ENCODE measurements at places on chromosomes 2 and 18.

- DNase-seq: no peak
- H3K4me3 ChIP-seq: no peak overlapping the region
- H3K27me3 ChIP-seq: no peaks in the 10 kb centered on the region
Measured at GRCh38 chr2:191215666-191216065, 29.5 kb upstream of the MYO1B start.

- no peaks in the 10 kb centered on the region for H3K27me3 ChIP-seq
- H3K4me1 ChIP-seq: no peaks in the 10 kb centered on the region
- H3K36me3 ChIP-seq: no peaks in the 10 kb centered on the region
- DNase-seq: no peak
- H3K4me3 ChIP-seq: no peak overlapping the region
Measured at GRCh38 chr2:7286120-7286519, 368.9 kb downstream of the RNF144A start.

DNA sequence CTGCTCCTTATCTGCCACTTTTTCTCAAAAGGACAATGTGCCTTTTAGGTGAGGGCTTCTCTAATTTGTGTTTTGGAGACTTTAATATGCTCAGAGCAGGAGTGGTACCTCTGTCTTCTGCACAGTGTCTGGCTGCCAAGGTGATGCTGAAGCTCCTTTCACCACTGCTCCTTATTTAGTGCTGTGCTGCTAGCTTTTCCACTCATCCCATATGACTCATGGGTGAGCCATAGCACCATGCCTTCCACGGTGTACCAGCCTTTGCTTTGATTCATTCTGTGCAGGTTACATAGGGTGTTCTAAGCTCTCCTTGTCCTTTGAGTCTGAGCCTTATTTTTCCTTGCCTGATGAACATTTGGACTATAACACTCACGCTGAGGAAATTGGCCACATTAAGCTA, 202.4 kb downstream of the ARL6IP6 start:
- no peak overlapping the region for H3K27ac ChIP-seq
- H3K4me1 ChIP-seq: no peaks in the 10 kb centered on the region
- H3K4me3 ChIP-seq: no peak overlapping the region
- DNase-seq: no peak

DNA sequence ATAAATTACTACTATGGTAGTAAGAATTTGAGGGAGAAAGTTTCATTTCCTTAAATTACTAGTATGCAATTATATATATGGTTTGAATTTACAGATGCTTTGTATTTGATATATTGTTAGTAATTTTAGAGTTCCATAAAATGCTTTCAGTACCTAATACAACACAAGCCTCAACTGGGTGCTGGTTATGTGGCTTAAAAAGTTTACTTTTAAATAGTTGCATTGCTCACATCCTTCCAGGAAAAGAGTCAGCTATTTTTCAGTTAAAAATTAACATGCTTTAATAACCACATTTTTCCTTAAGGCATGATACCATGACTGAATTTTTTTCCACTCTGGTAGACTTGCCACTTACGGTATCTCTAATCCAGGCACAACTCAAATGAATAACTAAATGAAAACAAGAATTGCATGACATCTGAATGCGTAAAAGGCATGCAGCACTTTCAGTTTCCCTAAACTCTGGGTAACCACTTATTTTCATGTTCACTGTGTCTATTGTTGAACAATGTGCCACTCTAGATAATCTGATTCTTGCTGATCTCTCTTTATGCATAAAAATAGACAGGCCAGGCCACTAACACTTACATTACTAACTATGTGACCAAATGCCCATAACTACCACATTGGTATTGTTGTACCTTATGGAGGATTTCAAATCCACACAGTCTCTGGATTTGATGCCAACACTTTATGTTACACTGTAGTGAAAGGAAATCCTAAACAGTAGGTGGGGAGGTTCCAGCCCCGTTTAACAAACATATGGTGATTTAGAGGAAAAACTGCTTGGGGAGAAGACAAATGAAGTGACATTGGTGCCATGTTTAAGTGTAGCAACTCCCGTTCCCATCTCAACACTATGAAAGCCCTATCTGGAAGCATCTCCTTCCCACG, 35.5 kb upstream of the SLC35F5 start:
- H3K36me3 ChIP-seq: no peaks in the 10 kb centered on the region
- H3K4me3 ChIP-seq: peak overlapping the region; percentile 33
- H3K27ac ChIP-seq: no peak overlapping the region

GRCh38 chr2:26049641-26050040, 15.8 kb downstream of the RAB10 start:
- no peak overlapping the region for H3K4me3 ChIP-seq
- no peak for DNase-seq
- peaks cover 42% of the 10 kb centered on the region for H3K4me1 ChIP-seq
- H3K36me3 ChIP-seq: no peaks in the 10 kb centered on the region
- no peaks in the 10 kb centered on the region for H3K27me3 ChIP-seq

DNA sequence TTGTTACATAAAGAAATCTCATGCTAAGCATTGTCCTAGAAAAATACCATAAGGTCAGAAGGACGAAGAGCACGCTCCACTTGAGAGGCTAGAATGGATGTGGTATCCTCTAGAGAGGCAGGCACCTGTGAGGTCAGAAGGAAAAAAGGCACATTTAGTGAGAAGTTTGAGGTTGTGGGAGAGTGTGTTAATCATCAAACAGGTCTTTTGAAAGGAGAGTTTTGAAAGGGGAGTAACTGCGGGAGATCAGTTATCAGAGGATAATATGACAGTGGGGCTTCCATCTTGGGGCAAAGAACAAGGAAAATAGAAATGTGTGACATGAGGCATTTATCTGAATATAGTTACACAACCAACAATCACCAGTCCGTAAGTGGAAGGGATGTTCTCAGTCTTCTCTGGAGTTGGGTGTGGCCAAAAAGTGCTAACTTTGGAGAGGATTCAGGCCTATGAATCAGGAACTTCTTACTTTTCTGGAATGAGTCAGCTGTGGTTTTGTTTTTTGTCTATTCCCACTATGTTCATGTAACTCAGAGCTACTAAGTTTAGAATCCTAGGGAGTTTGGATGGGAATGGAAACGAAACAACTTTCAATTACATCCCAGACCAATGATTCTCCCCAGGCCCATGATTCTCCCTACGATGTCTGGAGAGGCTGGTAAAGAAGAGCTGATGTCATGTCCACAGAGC, 451.4 kb upstream of the ST6GAL2 start:
- H3K4me1 ChIP-seq: peaks cover 30% of the 10 kb centered on the region
- H3K4me3 ChIP-seq: peak overlapping the region; percentile 41
- peak overlapping the region; percentile 75 for H3K27ac ChIP-seq

GRCh38 chr2:226977775-226978190, 141.9 kb downstream of the RHBDD1 start:
- no peak overlapping the region for H3K27ac ChIP-seq
- no peak for DNase-seq
- no peak overlapping the region for H3K4me3 ChIP-seq
- H3K36me3 ChIP-seq: no peaks in the 10 kb centered on the region
- H3K4me1 ChIP-seq: no peaks in the 10 kb centered on the region

GRCh38 chr18:12595571-12596255, 62.2 kb downstream of the SPIRE1 start:
- H3K36me3 ChIP-seq: no peaks in the 10 kb centered on the region
- DNase-seq: no peak
- H3K27me3 ChIP-seq: no peaks in the 10 kb centered on the region
- H3K4me3 ChIP-seq: no peak overlapping the region
- H3K27ac ChIP-seq: no peak overlapping the region
- peaks cover 20% of the 10 kb centered on the region for H3K4me1 ChIP-seq

- no peaks in the 10 kb centered on the region for H3K4me1 ChIP-seq
- no peak for DNase-seq
- no peaks in the 10 kb centered on the region for H3K27me3 ChIP-seq
- H3K36me3 ChIP-seq: no peaks in the 10 kb centered on the region
- H3K4me3 ChIP-seq: no peak overlapping the region
- H3K27ac ChIP-seq: no peak overlapping the region
Measured at GRCh38 chr2:216911886-216912285, 52.0 kb upstream of the TNP1 start.

- no peak overlapping the region for H3K27ac ChIP-seq
- no peaks in the 10 kb centered on the region for H3K4me1 ChIP-seq
- H3K36me3 ChIP-seq: no peaks in the 10 kb centered on the region
- H3K27me3 ChIP-seq: no peaks in the 10 kb centered on the region
Measured at GRCh38 chr18:8696749-8697211, 8.6 kb upstream of the MTCL1 start.

GRCh38 chr2:187075671-187076070, 226.7 kb upstream of the ZSWIM2 start:
- no peak overlapping the region for H3K27ac ChIP-seq
- DNase-seq: no peak
- H3K4me3 ChIP-seq: no peak overlapping the region
- no peaks in the 10 kb centered on the region for H3K27me3 ChIP-seq
- no peaks in the 10 kb centered on the region for H3K36me3 ChIP-seq

- no peaks in the 10 kb centered on the region for H3K4me1 ChIP-seq
- no peak overlapping the region for H3K27ac ChIP-seq
- no peaks in the 10 kb centered on the region for H3K36me3 ChIP-seq
- DNase-seq: no peak
Measured at GRCh38 chr18:55886886-55887285, 298.9 kb upstream of the TCF4 start.

DNA sequence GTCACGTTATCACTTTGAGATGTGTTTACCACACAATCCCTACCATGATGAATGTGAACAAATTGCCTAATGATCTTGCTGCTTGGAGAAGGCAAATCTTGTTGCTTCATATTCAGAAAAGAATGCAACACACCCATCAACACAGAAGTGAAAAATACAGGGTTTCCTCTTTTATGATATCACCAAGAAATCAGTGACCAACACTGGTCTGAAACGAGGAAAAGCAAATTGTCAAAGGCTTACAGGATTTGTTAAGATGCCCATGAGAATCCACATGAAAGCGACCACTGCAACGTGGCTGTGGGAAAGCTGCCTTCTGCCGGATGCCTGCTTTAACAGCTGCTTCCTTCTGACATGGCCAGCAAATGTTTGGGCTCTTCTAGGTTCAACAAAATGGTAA, 397.6 kb upstream of the LRATD1 start:
- no peak overlapping the region for H3K27ac ChIP-seq
- H3K27me3 ChIP-seq: no peaks in the 10 kb centered on the region
- H3K36me3 ChIP-seq: no peaks in the 10 kb centered on the region
- DNase-seq: no peak
- no peaks in the 10 kb centered on the region for H3K4me1 ChIP-seq
